LHCN-M2 (cell line): ENCODE measurements at places on chromosomes 3 and 15.
A peak's percentile ranks its signal among the peaks of the same experiment; 100 is the strongest.

DNA sequence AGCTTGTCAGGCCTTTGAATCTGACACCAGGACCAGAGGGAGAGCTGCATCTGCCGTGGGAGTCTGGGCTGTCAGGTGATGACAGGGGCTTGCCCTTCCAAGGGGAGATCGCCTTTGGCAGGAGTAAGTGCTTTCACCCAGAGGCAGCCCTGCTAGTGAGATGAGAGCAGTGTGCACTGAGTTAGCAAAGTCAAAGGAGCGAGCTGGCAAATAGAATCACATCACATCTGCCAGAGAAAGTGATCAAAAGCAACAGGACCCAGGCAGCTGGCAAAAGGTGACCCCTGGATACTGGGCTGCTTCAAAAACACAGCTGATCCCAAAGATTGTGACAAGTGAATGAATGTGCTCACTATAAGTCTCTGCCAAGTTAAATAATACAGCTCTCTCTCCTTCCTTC lies 36.1 kb upstream of the PYDC2 start:
- no peak for DNase-seq

- DNase-seq = no peak
Observed at GRCh38 chr3:9955067-9955502, 2.9 kb upstream of the PRRT3 start.

DNA sequence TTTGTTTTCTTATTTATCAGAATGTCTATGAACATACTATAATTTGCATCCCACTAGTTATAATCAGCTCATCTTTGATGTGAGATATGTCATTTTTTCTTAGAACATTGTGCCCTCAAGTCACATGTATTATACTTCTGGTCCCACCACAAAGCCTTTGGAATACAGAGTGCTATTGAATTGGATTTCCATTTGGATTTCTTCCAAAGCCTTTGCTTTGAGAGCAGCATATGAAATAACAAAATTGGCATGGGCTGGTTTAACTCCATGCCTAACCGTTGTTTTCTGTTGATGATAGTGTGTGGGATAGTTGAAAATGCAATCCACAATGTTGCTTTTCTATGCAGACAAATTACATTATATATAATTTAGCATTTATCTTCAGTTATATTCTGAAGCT lies 284.5 kb upstream of the PLSCR5 start:
- DNase-seq = peak; percentile 29

GRCh38 chr15:42137461-42138261 lies 18.8 kb downstream of the PLA2G4F start:
- peak; percentile 43 for DNase-seq

GRCh38 chr15:77696871-77697270 lies 64.2 kb upstream of the LINGO1 start:
- DNase-seq = no peak

GRCh38 chr3:194824100-194824499 lies 138.4 kb downstream of the FAM43A start:
- no peak for DNase-seq

- DNase-seq = no peak
Observed at GRCh38 chr15:68508485-68509189, 70.2 kb upstream of the CORO2B start.

- DNase-seq = no peak
Observed at GRCh38 chr3:133868758-133869475, 26.8 kb downstream of the RAB6B start.

- DNase-seq = no peak
Observed at GRCh38 chr3:189288348-189289235, 116.8 kb downstream of the TPRG1 start.

GRCh38 chr3:54067055-54067698 lies 55.2 kb upstream of the CACNA2D3 start:
- DNase-seq = no peak

DNA sequence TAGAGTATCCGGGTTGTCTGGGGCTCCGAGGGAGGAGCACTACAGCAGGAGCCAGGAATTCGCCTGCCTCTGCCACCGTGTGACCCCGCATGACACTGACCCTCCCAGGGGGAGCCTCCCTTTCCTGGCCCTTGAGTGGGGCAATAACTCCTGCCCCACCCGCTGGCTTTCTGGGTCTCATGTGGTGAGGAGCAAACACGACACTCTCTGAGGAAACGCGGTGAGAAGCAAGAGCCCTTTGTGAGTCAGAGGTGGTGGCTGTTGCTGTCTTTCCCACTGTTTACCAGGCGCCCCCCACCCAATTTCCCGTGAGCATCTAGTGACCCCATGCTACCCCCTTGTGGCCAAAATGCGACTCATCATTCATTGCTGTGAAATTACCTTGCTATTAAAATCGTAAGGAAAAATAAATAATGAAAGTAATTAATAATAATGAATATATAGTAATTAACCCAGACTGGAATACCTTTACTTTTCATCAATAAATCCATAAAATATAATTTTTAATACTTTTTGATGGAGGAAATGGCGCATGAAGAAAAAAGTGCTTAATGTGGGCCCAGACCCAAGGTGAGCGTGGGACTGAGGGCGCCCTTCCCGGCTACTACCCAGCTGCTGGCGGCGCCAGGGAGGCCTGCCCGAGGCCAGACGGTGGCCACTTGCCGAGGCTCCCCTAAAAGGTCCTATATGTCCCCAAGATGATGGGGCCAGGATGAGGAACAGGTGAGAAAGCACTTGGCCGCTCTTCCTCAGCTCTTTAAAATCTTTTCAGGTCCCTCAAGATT lies 29.3 kb downstream of the CCNL1 start:
- DNase-seq = peak; percentile 97

- no peak for DNase-seq
Observed at GRCh38 chr15:43009206-43009605, 88.6 kb upstream of the TTBK2 start.
